NCI-H1417 (cell line): ENCODE measurements at places on chromosomes 5 and 9.

- no peak for DNase-seq
Observed at GRCh38 chr9:78828521-78828920, 531.6 kb downstream of the PSAT1 start.

DNA sequence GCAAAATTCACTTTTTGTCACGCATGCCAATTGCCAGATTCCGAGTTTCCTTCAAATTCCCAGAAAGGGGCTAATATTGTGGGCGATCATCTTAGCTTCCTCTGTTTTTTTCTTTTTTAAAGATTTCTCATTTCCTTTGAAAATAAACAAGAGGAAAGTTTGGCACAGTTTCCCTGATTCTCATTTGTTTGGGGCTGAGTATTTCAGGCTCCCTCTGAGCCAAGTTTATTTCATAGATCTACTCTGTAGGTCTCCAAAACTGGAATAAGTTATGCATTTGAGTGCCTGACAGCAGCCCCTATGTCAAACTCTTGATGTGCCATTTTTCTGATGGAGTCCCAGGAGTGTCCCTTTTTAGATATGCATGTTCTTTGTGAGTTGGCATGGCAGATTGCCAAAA lies 1297.2 kb upstream of the WWC1 start:
- no peak for DNase-seq

- DNase-seq: no peak
Observed at GRCh38 chr9:131180454-131180853, 55.1 kb downstream of the NUP214 start.

- no peak for DNase-seq
Observed at GRCh38 chr5:14212838-14213237, 69.7 kb downstream of the TRIO start.

DNA sequence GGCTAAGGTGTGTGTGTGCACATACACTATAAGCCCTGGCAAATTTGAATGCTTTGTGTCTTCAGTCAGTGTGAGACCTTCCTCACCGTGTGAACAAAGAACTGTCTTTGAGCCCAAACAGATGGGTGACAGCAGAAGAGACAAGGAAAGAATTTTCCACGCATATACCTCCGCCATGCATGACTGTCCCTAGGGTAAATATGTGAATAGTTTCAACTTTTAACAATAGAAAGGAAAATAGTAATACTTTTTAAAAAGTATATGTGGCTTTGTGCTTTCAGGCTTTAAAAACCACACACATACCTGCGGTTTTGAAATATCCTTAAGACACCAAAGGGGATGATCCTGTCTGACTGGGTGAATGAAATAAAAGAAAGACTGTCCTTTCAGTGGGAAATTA lies 438.6 kb upstream of the MPDZ start:
- no peak for DNase-seq

DNA sequence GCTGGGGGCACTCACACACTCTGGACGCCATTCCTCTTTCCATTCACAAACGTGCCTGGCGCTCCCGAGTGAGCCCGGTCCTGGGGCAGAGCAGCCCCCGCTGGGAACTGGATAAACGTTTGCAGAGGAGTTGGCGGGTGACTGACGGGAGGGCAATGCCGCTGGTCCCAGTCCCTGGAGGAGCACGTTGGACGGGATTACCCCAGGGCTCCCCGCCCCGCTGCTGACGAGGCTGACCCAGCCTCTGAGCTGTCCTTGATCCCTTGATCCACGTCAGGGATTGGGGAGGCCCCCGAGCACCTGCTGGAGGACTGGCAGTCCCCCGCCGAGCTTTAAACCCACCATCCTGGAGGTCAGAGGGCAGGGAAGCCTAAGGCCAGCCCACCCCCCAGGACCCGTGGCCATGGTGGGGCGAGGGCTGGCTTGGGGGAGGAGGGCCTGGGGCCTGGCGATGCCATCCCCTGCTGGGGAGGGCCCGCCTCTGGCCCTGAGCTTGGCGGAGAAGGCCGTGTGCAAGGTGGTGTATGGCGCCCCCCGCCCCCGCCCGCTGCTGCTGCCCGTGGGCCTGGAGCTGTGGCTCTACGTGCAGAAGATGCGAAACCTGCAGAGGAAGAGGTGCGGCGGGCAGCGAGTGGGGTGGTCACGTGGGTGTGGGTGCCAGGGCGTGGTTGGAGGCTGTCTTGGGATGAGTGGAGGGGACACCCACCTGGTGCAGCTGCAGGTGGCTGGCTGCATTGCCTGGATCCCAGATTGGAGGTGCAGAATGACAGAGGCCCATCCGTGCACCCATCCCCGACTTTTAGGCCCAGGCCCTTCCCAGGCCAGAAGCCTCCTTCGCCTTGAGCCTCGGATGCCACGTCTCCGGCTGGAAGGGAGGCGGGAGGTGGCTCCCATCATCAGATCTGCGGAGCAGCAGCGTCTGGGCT lies 4.5 kb downstream of the GPSM1 start:
- DNase-seq: no peak

- no peak for DNase-seq
Observed at GRCh38 chr9:97411440-97411788, 482 bp upstream of the TDRD7 start.

DNA sequence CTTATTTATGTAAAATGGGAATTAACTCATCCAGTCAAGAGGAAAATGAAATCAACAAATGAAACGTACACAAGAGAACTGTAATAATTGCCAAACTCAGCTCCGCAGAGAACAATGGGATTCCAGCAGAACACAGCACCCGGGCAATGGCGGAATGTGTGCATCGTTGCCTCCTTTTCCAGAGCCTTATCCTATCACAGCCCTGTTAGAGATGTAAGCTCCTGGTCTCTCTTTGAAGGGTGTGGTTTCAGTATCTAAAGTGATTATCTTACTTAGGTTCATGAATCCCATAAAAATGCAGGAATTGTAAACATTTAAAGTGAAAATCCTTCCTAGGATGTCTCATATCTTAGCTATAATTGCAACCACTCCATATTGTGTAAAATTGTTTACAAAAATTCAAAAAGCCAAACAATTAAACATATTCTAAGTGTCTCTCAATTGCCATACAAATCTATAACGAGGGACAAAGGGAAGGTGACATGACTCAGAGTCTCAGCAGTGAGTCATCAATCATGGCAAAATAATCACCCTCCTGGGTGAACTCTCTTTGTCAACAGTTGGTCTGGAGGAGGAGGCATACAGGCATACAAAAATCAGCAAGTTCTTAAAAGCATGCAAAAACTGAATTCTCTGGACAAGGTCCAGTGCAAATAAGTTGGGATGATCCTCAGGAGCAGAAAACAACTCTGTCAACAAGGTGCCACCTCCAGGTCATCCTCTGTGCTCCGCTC lies 22.6 kb downstream of the SEMA5A start:
- DNase-seq: no peak

GRCh38 chr5:154544646-154545045 lies 66.6 kb upstream of the HAND1 start:
- no peak for DNase-seq

- no peak for DNase-seq
Observed at GRCh38 chr5:123304777-123305316, 118.4 kb downstream of the CEP120 start.

DNA sequence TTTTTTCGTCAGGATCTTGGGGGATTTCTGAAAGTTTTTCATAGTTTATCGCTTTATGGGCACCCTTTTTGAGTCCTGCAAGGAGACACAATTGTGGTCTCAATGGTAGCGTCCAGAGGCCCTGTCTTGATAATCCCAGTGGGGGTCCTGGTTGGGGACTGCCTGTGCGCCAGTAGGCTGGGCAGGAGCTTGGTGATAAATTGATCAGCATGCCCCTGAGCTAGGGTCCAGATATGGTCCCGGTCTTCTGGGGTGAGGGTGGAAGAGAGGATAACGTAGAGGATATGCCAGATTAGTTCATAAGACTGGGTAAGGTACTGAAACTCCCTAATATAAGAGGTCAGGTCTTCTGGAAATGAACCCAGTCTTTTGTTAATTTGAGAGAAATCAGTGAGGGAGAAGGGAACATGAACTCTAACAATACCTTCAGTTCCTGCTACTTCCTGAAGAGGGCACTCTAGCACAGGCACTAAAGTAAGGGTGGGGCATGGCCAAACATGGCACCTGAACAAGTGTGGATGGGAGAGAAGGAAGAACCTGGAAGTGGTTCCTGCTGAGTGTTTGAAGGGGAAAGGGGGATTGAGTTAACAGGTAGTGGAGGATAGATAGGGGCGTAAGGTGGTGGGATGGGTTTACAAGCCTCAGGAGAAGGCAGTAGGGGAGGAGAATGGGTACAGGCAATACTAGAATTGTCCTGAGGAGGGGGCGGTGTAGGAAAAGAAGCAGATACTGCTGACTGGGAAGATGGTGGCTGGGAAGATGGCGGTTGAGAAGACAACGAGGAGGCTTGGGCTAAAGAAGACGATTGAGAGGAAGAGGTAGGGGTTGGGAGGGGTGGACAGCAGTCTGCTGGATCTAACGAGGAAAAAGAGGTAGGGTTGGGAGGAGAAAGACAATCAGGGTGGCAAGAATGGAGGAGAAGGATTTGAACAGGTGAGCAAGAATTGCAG lies 33.8 kb upstream of the ANXA2R start:
- DNase-seq: peak; percentile 90

GRCh38 chr5:77876316-77876715 lies 100.2 kb upstream of the TBCA start:
- no peak for DNase-seq

DNA sequence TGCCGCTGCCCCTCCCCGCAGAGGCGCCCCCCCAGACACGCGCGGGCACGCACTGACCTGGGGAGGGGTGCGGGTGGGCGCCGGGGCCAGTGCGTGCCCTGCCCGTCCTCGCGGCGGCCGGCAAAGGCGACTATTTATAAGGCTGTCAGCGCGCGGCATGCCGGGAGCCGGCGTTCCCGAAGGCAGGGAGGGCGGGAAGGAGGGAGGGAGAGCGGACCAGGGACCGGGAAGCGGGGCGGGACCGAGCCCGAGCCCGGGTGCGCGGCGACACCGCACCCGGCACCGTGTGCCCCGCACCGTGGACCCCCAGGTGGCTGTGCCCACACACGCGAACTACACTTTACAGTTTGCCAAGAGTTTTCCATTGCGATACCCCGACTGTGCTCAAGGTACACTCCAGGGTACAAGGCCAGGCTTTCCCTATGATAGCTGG lies at the start of gene AK1:
AK1 (minus strand) TSS at position 110 of the 433 bp plus-strand sequence. CDS start 3,058 bp downstream, outside the sequence.
- peak; percentile 75 for DNase-seq

GRCh38 chr5:101658433-101658832 lies 637.7 kb downstream of the SLCO4C1 start:
- no peak for DNase-seq

DNA sequence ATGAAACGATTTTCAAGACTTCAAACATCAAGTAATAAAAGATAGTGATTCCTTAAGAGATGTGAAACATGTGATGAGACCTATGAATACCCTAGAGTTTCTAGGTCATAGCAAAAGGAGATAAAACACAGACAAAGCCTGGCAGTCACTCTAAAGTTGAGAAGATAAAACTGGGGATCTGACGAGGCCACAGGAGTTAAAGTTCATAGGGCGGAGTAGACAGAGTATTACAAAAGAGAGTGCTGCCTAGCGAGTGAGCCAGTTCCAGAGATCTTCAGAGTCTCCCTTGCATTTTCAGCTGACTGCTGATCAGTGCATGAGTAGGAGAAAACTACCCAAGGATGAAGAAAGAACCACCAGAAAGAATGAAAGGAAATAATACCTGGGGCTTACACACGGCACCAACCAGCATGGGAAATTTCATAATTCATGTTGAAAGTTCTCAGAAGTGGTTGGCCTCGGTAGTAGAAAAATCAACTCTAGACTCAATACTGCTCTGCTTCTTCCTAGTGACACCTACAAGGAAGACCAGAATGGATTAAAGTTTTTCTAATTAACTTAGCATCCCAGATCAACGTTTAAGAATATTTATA lies 30.4 kb downstream of the FBXO4 start:
- no peak for DNase-seq

DNA sequence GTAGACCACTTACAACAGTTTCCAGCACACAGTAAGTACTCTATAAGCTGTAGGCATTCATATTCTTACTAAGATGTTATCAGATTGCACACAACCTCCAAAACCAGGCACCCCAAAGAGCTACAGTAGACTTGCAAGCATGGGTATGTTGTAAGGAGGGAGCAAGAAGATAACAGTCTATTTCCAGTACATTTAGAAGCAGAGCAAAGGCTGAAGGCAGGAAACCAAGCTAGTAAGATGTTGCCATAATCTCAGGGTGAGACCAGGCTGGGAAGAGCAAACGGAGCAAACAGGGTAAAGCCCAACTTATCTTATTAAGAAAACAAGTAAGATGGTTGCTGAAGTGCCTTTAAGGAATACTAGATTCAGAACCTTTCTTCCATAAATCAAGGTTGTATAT lies 161.1 kb downstream of the GLIS3 start:
- no peak for DNase-seq

GRCh38 chr9:33129886-33130881 lies 37.0 kb downstream of the B4GALT1 start:
- no peak for DNase-seq

DNA sequence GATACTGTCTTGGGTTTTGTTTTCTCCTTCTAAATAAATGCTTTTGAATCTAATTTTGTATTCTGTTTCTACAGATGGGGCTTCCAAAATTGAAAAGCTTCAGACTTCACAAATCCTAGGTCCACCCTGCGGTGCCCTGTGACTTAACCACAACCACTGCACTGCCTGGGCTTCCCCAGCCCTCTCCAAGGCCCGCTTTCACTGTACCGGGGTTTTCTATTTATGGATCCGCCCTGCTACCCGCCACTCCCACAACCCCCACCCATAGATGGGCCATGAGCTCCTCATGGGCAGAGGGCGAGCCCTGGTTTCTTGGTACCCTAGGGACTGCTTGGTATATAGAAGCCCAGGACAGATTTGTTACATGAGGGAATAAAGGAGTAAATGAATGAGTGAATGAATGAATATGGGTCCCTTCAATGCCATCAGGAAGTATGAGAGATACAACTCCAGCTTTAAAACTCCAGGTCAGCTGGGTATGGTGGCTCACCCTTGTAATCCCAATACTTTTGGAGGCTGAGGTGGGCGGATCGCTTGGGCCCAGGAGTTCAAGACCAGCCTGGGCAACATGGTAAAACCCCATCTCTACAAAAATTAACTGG lies 39.8 kb upstream of the NEK6 start:
- no peak for DNase-seq

DNA sequence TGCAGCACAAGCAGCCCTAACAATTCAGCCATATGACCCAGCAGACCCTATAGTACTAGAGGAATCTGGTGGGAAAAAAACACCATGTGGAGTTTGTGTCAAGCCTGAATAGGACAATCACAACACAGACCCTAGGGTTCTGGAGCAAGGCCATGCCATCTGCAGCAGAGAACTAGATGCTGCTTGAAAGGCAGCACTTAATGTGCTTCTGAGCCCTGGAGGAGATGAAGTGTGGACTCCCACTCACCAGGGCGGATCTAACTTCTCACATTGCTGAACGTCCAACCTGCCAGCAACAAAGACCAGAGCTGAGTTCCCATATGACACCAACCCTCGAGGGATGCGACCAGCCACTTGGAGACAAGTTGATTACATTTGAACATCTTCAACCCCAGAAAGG lies 43.2 kb downstream of the GABBR2 start:
- no peak for DNase-seq
